ENCODE measurements at places on chromosomes 6 and 20.

- DNase-seq, result no peak
Observed at GRCh38 chr6:109457562-109457996, 2.0 kb upstream of the MICAL1 start.

DNA sequence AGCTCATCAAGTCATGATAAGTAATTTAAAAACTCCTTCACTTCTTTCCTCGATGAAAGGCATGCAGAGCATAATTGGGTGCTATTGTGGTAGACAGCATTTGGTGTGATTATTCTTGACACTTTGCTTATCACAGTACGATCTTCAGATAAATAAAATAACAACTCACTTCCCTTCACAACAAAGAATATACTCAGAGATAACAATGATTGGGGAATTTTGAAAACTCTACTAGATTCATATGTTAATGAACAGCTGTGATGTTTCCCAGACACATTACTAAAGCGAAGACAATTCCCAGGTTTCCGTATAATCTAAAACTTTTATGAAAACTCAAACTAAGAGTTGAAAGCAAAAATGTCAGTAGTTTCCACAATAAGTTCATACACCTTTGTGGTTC, 670.6 kb upstream of the EPHA7 start:
- no peak for DNase-seq

- no peak for DNase-seq
Observed at GRCh38 chr6:147642458-147642857, 134.0 kb downstream of the SAMD5 start.

GRCh38 chr6:7080311-7080710, 27.4 kb upstream of the RREB1 start:
- no peak for DNase-seq

- no peak for DNase-seq
Observed at GRCh38 chr6:137792160-137793033, 74.7 kb upstream of the TNFAIP3 start.

GRCh38 chr6:44635486-44635885, 248.0 kb downstream of the CDC5L start:
- DNase-seq, result no peak

- no peak for DNase-seq
Observed at GRCh38 chr20:59421920-59422637, 121.7 kb downstream of the EDN3 start.

DNA sequence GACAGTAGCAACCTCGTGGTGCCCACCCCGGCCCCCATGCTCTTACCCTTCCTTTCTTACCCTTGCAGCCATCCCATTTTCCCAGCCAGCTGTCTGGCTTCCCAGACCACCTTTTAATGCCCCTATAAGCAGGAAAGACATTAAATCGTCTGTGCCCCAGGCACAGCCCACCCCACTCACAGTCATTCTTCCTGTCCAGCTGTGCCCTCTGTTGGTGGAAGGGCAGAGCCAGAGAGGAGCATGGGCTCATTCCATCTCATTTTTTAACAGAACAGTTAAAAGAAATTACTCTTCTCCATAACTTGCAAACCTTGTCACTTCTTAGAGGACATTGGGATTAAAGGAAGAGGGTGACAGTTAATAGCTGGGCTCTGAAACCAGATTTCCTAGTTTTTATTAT, 240.5 kb downstream of the NRN1 start:
- no peak for DNase-seq

- DNase-seq, result no peak
Observed at GRCh38 chr6:113709936-113710509, 147.1 kb upstream of the MARCKS start.

DNA sequence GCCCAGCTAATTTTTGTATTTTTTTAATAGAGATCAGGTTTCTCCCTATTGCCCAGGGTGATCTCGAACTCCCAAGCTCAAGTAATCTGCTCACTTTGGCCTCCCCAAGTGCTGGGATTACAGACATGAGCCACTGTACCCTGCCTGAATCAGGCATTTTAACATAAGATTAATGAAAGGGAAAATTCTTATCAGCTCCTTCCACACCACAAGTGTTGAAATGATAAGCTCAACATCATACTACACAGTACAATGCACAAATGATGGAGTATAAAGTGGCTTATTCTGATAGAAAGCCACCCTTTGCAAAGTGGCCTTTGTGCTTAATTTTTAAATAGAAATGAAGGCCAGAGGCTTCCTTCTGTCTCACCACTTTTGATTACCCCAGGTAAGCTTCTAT, 71.3 kb upstream of the MCHR2 start:
- no peak for DNase-seq

GRCh38 chr20:49668181-49668877, 45.3 kb downstream of the B4GALT5 start:
- no peak for DNase-seq

- no peak for DNase-seq
Observed at GRCh38 chr6:11434565-11435326, 102.8 kb upstream of the TMEM170B start.

GRCh38 chr20:10861619-10862018, 187.8 kb upstream of the JAG1 start:
- DNase-seq, result no peak

- DNase-seq, result no peak
Observed at GRCh38 chr6:166751051-166751595, 124.1 kb upstream of the RPS6KA2 start.

DNA sequence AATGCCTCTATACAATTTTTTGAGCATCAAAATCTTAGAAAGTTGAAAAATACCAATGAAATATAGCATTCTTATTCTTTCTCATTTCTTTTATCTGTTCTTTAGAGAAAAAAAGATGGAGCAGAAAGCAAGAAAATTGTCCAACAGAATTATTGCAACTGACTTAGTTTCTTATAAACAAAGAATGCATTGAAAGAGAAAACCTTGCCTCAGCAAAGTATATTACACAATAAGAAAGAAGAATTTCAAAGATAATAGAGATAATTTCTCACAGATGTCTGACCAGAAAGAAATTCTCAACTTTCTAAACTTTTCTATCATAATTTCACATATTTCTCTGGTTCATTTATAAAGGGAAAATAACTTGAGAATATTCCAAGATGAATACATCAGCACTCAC, 47.0 kb upstream of the PRND start:
- DNase-seq, result no peak

DNA sequence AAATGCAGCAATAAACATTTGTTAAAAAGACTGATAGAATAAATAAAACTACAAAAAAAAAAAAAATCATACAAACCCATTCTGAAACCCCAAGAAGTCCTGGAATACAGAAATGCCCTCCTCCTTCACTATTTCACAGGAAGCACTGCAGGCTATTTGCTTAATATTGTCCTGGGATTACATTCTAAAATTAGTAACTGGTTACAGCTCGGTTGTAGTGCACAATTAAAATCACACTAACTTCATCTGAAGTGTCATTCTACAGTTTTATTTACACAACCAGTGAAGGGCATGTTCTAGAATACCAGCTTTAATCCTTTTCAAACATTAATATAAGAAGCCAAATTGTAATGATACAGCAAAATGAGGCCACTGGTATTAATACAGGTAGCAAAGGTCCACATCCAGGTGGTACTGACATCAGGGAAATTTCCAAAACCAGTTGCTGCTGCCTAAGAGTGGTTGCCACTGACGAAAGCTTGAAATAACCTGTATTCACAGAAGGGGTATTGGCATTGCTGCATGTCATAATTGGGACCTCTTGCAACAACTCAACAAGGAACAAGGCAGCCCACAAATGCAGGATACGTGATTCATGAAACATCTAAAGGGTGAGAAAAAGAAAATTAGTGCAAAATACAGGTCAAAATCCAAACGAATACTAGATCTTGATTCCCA, 26.9 kb downstream of the AKIRIN2 start:
- DNase-seq, result no peak

DNA sequence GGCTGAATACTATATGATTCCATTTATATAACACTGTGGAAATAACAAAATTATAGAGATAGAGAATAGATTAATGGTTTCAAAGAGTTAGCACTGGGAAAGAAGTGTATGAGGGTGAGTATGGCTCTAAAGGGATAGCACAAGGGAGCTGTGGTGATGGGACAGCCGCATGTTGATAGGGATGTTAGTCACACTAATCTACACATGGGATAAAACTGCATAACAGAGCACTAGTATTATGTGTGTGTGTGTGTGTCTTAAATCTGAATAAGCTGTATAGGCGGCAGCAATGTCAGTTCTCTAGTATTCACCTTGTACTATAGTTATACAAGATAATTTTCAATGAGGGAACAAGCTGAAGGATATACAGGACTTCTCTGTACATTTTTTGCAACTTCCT, 5.8 kb downstream of the CGA start:
- DNase-seq, result no peak

- no peak for DNase-seq
Observed at GRCh38 chr6:161237176-161237575, 36.7 kb downstream of the AGPAT4 start.

DNA sequence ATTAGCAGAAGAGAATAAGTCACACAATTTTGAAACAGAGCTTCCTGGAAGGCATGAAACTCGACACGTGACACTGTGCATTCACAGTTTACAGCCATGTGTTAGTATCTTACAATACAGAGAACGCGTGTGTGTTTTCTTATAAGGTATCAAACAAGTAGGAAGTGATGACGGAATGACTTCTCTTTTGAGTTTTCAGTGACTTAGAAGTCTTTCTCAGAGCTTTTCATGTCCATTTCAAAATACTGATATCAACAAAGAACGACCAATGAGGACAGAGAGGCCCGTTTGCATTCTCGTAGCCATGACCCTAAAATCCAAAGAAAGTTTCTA, 36.6 kb upstream of the DUSP22 start:
- DNase-seq, result no peak

- no peak for DNase-seq
Observed at GRCh38 chr20:36786663-36787062, 13.1 kb upstream of the DSN1 start.

- DNase-seq, result no peak
Observed at GRCh38 chr6:56953597-56954402, 1.1 kb upstream of the BEND6 start.

DNA sequence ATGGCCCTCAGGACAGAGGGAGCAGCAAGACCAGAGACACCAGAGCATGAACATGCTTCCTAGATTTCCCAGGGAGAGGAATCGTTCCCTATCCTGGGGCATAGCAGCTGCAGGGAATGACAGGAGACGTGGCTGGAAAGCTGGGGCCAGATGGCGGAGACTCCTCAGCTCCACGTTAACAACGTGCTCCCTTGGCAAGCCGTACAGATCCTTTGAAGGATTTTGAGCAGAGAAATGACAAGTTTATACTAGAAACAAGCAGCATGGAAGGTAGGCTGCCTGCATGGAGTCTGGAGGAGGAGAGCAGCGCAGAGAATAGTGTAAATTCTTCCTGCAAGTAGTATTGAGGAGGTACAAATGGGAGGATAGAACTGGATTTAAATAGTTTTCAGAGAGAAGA, 11.7 kb downstream of the MYLIP start:
- no peak for DNase-seq

DNA sequence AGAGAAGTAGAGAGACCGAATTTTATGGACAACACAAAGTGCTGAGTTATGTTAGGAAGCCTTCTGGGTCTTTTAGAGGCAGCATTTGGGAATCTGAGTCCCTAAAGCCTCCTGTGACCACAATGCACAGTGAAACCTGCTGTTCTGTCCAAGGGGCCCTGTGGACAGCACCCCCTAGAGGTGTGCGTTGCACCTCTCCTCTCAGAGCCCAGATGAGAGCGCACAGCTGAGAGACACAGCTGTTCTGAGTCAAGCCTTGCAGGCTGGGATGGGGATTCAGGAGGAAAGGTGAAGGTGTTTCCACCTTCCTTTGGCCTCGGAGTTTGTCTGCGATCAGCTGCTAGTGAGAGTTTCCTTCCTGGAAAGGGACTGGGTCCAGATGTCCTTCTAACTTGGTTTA, 13.0 kb downstream of the PCK1 start:
- DNase-seq, result no peak

DNA sequence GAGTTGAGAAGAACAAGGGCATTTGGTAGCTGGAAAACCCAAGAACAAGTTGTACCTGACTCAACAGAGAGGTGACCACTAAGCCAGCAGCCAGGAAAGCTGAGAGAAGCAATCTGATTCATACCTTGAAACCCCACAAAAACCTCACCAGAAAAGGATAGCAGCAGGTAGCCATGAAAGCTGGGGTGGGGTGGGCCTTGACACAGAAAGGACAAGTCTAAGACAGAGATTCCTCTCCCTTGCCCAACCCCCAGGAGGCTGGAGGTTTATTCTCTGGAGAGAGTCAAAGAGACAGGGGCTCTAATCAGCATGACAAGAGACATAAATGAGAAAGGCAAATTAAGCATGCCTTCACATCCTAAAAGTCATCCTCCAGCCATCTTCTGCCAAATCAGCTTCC, 151.7 kb upstream of the DST start:
- DNase-seq, result no peak

DNA sequence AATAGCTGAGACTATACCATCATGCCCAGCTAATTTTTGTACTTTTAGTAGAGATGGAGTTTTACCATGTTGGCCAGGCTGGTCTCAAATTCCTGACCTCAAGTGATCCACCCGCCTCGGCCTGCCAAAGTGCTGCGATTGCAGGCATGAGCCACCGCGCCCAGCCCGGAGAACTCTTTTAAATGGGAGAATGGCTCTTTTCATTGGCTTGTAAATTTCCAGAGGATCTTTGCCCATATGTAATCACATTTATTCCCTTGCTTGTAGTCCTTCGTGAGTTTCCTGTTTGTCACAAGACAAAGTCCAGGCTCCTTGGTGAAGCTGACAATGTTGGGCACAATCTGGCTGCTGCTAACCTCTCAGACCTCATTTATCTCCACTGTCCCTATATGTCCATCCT, 135.1 kb downstream of the CEP57L1 start:
- no peak for DNase-seq

DNA sequence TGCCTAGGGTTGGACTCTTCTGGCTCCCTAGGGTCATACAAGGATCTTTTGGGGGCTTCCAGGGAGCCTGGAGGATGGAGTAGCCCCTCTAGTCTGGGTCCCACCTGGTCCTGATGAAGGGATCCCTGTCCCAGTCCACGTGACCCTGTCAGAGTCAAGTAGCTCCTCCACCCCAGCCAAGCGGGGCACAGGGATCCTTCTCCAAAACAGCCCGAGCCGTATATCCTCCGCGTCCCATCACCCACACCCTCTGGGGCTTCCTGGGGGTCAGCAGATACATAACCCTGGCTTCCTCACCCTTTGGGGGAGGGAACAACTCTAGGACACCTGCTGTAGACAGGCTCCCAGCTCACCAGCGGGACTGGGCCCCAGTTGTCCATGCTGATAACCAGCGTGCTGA, 28.0 kb downstream of the BPIFB1 start:
- no peak for DNase-seq

Measured in NCI-H187 treated with DMSO at 0.1 percent for 48 hours (cell line).